Neuronal stem cell (in vitro differentiated cells): ENCODE measurements at places on chromosomes 6 and 20.
A peak's percentile ranks its signal among the peaks of the same experiment; 100 is the strongest.

GRCh38 chr20:49886571-49887213 lies 28.6 kb downstream of the SPATA2 start:
- DNase-seq: no peak

DNA sequence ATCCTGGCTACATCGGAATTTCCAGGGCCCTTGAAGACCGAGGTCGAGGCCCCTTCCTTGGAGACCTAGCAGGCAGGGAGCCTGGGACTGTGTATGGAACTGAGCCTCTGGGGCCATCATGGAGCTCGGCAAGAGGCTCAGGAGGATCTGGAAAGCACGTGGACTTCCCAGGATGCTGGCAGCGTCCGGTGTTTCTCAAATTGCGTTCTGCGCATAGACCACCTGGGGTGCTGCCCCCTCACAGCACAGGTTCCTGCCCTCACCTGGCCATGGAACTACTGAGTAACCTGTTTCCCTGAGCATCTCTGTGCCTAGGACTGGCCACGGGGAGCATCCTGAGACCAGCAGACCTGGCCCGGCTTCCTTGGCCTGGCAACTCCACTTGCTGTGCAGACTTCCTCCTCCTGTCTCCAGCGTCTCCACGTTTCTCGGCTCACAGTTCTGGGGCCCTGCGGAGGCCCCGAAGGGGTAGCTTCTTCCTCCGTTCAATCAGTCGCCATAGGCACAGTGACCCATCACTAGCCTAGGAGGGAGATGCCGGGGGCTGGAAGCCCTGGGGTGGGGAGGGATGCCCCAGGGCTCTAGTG lies 144.3 kb downstream of the CDH4 start:
- DNase-seq: no peak

- DNase-seq: no peak
These were observed 132.2 kb upstream of the CDH4 start for GRCh38 chr20:61119794-61120410.

DNA sequence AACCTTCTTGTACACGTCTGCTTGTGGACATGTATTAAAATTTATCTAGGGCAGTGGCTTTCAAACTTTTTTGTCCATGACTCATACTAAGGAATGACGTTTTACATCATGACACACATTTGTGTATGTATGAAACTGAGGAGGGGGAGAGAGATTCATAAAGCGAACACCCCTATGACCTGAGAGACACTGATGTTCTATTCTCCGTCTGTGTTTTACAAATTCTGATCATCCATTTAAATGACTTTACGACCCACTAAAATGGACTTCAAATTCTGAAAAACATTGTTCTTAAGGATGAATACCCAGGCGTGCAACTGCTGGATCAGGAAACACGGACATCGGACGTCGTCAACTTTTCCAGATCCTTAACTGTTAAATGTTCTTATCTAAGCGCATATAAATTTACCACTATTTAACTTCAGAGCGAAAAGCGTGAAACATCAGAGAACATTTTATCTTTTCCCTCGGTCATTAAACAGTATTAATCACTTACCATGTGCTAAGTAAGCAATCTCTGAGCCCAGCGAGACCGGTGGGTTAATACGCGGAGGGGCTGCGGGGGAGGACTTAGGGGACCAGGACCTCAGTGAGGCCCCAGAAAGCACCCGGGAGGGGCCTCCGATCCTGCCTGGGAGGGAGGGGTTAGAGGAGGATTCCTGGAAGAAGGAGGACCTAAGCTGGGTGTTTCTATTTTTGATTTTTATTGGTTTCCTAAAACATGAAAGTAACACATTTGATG lies 1.2 kb downstream of the PLAGL1 start:
- DNase-seq: no peak

DNA sequence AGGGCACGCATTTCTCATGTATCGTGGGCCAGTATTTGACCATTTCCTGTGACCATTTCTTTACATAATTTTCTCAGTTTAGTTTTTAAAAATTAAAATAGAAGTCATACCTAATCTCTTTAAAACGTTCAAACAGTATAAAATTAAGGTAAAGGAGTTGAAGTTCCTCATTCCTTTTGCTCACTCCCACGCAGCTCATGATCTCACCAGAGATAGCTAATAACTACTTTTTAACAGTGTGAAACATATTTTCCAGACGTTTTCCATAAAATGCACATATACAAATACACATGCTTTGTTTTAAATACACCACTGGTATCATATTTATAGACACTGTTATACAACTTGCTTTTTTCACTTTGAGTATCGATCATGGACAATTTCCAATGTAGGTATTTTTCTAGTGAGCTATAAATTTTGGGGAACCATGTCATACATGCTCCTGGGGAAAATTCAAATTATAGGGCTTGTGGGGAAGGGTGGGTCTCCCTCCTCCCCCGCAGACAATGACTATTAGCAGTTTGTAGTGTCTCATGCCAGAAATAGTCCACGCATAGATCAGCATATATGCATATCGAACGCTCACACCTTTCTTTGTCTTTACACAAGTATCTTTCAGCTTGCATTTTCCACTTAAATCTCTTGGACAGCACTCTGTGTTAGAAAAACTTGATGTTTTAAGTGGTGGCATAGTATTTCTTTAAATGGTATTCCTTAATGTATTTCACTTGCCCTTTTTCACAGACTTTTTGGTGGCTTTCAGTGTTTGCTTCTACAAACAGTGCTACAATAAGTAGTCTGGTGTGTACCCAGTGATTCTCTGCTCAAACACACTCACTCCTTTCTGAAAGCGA lies 145.5 kb upstream of the ZNF217 start:
- no peak for DNase-seq

DNA sequence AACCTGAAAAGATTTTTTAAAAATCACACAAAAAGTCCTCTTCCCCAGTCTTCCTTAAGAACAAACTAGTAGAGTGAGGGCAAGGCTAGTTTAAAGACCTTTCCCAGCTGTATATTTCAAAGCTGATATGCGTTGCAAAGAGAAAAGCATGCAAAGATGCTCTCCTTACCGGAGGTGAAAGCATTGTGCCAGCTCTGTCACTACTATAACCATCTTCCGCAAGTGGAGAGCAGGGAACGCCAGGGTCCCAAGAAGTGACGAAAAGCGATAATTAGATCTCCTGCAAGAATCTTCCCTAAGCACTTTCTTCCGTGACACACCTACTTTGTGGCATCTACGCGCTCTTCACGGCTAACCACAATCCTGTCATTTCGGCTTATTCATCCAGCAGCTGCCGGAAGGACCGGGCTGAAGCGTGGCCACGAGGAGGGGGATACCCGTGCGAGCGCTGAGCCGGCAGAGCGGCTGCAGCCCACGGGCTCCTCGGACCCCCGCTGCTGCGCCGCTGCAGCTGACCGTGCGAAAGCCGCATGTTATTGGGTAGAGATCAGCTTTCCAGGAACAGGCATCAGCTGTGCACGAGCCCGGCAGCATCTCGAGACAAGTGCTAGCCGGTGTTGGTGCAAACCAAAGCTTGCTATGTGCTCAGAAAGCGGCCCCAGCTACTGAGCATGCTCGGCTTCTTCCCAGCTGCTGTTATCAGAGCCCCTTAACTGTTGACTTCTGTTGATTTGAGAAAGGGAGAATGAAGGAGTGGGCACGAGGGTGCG lies 57.2 kb upstream of the ARHGAP18 start:
- DNase-seq: peak; percentile 65
